Trophoblast cell (in vitro differentiated cells and primary cell): ENCODE measurements at places on chromosomes 7 and 10.

GRCh38 chr10:77071956-77072355, 565.7 kb downstream of the KCNMA1 start:
- H3K27me3 ChIP-seq, result no peaks in the 10 kb centered on the region
- no peak for DNase-seq
- peaks cover 39% of the 10 kb centered on the region for H3K36me3 ChIP-seq
- H3K27ac ChIP-seq, result no peak overlapping the region
- H3K4me3 ChIP-seq, result no peak overlapping the region

GRCh38 chr10:12503311-12503710, 154.0 kb downstream of the CAMK1D start:
- DNase-seq, result no peak
- H3K27ac ChIP-seq, result no peak overlapping the region
- no peaks in the 10 kb centered on the region for H3K4me1 ChIP-seq
- no peaks in the 10 kb centered on the region for H3K36me3 ChIP-seq

GRCh38 chr7:132141109-132141508, 435.2 kb downstream of the PLXNA4 start:
- H3K27ac ChIP-seq, result no peak overlapping the region
- no peak overlapping the region for H3K4me3 ChIP-seq
- H3K36me3 ChIP-seq, result no peaks in the 10 kb centered on the region
- no peak for DNase-seq
- H3K27me3 ChIP-seq, result no peaks in the 10 kb centered on the region
- H3K4me1 ChIP-seq, result no peaks in the 10 kb centered on the region

DNA sequence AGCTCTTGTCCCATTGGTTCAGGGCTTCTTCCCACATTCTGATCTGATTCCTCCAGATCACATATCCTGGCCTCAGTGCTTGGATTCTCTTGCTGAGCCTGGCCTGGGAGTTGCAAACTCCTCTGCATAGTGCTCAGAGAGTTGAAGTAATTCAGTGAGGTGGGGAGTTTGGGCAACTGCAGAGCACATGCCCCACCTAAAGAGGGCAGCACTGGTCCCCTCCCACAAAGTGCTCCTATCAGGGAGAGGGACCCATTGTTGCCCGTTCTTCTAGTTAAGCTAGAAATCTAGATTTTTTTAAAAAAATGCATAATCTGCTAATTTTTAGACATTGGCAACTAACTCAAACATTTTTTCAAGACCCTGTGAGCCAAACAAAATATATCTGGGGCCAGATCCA, 45.1 kb downstream of the CHN2 start:
- no peak overlapping the region for H3K27ac ChIP-seq
- DNase-seq, result no peak
- no peak overlapping the region for H3K4me3 ChIP-seq
- no peaks in the 10 kb centered on the region for H3K27me3 ChIP-seq

GRCh38 chr10:52481986-52482555, 168.0 kb downstream of the DKK1 start:
- H3K27ac ChIP-seq, result no peak overlapping the region
- H3K27me3 ChIP-seq, result no peaks in the 10 kb centered on the region
- no peak overlapping the region for H3K4me3 ChIP-seq
- H3K36me3 ChIP-seq, result no peaks in the 10 kb centered on the region

GRCh38 chr10:33790521-33791271, 456.2 kb upstream of the NRP1 start:
- no peak for DNase-seq
- H3K4me3 ChIP-seq, result no peak overlapping the region
- H3K27ac ChIP-seq, result no peak overlapping the region
- H3K27me3 ChIP-seq, result no peaks in the 10 kb centered on the region

DNA sequence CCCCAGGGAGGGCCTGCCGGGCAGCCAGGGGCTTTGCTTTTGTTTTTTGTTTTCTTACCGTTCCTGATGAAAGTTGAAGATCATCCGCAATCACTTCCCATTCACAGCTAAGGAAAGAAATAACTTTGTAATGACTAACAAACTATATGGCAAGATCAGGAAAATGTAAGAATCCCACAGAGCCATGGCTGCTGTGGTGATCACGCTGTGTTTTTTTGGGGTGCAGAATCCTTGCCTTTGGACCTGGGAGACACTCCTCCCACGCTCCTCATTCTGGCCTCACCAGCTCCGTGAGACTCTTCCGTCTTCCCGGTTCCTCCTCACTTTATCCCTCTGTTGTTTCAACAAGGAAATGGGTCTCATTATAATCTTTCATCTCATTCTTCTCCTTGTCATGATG, 443.0 kb upstream of the MGMT start:
- H3K27me3 ChIP-seq, result no peaks in the 10 kb centered on the region
- H3K27ac ChIP-seq, result no peak overlapping the region
- no peak for DNase-seq
- H3K4me3 ChIP-seq, result no peak overlapping the region
- no peaks in the 10 kb centered on the region for H3K4me1 ChIP-seq

GRCh38 chr7:20340839-20341238, 10.1 kb downstream of the ITGB8 start:
- no peaks in the 10 kb centered on the region for H3K27me3 ChIP-seq
- no peaks in the 10 kb centered on the region for H3K36me3 ChIP-seq
- no peak for DNase-seq
- H3K4me1 ChIP-seq, result no peaks in the 10 kb centered on the region

- DNase-seq, result no peak
- H3K36me3 ChIP-seq, result no peaks in the 10 kb centered on the region
- H3K27ac ChIP-seq, result no peak overlapping the region
- no peaks in the 10 kb centered on the region for H3K4me1 ChIP-seq
- H3K4me3 ChIP-seq, result no peak overlapping the region
Measured at GRCh38 chr10:44805466-44806210, 105.5 kb upstream of the TMEM72 start.

DNA sequence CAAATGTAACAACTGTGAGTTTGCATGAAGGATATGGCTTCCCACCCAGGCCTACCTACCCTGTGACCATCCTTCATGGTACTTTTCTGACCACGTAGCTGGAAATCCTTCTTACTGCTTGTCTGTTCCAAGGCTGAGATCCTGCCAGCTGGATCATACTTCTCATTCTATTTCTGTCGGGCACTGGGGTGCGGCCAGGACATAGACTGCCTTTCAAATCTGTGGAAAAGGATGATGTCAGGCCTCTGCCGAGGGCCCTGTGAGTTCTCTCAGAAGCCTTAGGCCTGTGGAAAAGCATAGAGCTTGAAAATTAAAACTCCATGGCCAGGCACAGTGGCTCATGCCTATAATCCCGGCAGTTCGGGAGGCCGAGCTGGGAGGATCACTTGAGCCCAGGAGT, 10.0 kb downstream of the VWC2 start:
- H3K27me3 ChIP-seq, result no peaks in the 10 kb centered on the region
- H3K4me1 ChIP-seq, result no peaks in the 10 kb centered on the region
- H3K4me3 ChIP-seq, result no peak overlapping the region
- H3K27ac ChIP-seq, result no peak overlapping the region
- no peak for DNase-seq
- H3K36me3 ChIP-seq, result no peaks in the 10 kb centered on the region

GRCh38 chr7:47202146-47202783, 379.6 kb downstream of the TNS3 start:
- H3K36me3 ChIP-seq, result no peaks in the 10 kb centered on the region
- H3K4me3 ChIP-seq, result no peak overlapping the region
- H3K27me3 ChIP-seq, result no peaks in the 10 kb centered on the region
- no peak overlapping the region for H3K27ac ChIP-seq

DNA sequence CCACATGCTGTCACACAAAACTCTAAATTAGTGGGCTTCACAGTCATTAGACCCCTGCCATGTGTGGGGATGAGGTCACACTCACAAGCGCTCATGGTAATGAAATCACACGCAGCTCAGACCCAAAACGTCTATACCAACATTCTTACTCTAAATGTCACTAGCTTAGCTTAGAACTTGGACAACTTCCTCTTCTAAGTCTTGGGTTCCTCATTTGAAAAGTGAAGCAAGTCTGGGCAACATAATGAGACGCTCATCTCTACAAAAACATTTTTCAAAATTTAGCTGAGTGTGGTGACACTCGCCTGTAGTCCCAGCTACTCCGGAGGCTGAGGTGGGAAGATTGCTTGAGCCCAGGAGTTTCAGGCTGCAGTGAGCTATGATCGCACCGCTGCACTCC, 92.7 kb upstream of the MACROH2A2 start:
- no peaks in the 10 kb centered on the region for H3K4me1 ChIP-seq
- H3K27ac ChIP-seq, result no peak overlapping the region

DNA sequence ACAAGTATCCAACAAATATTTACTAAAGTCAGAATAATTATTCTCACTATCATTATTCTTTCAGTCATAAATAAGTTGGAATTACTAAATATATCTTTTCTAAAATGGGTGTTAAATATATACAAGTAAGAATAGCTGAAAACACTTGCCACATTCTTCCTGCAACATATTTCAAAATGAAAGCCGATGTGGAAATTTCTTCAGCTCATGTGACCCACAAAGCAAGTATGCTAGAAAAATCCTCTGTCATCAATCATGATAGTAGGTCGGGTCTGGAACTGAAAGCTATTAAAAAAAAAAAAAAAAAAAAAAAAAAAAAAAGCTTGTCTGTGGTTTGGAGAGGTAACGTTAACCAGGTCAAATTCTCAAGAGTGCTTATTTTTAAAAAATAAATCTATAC, 344.7 kb downstream of the NEBL start:
- no peaks in the 10 kb centered on the region for H3K36me3 ChIP-seq
- H3K27ac ChIP-seq, result no peak overlapping the region
- no peak overlapping the region for H3K4me3 ChIP-seq

GRCh38 chr10:60951272-60951724, 7.3 kb upstream of the RHOBTB1 start:
- H3K27ac ChIP-seq, result no peak overlapping the region
- H3K4me3 ChIP-seq, result no peak overlapping the region
- no peak for DNase-seq
- H3K36me3 ChIP-seq, result no peaks in the 10 kb centered on the region
- H3K27me3 ChIP-seq, result peaks cover 2% of the 10 kb centered on the region
- no peaks in the 10 kb centered on the region for H3K4me1 ChIP-seq

DNA sequence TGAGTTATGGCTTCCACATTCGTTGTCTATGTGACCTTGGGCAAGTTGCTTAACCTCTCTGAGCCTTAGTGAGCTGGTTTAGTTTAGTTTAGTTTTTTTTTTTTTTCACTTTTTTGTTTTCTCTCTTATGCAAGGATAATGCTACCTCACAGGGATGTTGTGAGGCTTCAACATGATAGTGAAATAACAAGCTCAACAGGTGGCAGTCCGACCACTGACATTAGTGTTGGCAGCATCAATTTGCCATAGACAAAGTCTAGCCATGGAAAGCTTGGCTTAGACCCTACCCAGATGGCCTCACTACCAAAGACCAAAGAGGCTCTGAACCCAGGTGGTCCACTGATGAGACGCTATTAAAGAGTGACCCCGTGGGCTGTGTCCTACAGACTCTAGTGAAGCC, 27.2 kb upstream of the UNC5B start:
- no peak overlapping the region for H3K27ac ChIP-seq
- no peaks in the 10 kb centered on the region for H3K36me3 ChIP-seq
- no peaks in the 10 kb centered on the region for H3K27me3 ChIP-seq
- no peak overlapping the region for H3K4me3 ChIP-seq
- no peaks in the 10 kb centered on the region for H3K4me1 ChIP-seq

- no peak overlapping the region for H3K27ac ChIP-seq
- H3K4me3 ChIP-seq, result no peak overlapping the region
- no peaks in the 10 kb centered on the region for H3K36me3 ChIP-seq
- DNase-seq, result no peak
Measured at GRCh38 chr7:158355456-158356065, 232.1 kb downstream of the PTPRN2 start.

DNA sequence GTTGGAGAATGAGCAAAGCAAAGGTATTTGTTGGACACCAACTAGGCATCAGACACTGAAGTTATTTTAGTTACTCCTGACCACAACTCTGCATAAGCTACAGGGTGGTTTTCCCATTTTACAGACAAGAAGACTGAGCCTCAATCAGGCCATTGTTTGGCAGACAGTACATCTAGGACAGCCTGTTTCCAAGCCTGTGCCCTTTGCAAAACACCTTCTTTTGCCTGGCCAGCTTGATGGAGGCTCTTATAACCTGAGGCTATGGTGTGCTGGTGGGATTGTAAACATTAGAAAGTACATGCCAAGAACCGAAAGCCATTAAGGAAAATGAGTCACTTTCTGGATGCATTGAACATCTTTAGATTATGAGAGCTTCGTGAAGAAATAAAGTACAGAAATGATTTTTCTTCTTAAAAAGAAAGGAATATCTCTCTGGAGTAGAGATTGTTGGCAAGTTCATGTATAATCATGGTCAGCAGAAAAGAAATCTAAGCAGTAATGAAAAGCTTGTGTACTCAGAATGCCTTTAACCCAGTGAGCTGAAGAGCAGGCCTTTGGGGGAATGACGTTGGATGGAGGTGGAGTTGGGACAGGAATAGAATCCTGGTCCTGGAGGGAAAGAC, 140.6 kb downstream of the KIAA1217 start:
- no peak overlapping the region for H3K4me3 ChIP-seq
- H3K27me3 ChIP-seq, result no peaks in the 10 kb centered on the region

DNA sequence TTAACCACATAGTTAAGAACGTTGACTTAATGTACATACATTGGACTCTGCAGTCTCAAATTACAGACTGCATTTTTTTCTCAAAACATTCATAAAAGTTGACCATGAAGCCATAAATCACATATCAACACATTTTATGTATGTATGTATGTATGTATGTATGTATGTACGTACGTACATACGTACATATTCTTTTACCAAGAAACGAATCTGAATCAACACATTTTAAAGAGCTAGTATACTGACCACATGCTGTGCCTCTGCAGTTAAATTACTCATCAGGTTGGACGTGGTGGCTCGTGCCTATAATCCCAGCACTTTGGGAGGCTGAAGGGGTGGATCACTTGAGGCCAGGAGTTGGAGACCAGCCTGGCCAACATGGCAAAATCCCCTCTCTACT, 105.8 kb downstream of the GPR158 start:
- H3K4me3 ChIP-seq, result no peak overlapping the region
- H3K27ac ChIP-seq, result no peak overlapping the region
- no peak for DNase-seq
- H3K36me3 ChIP-seq, result no peaks in the 10 kb centered on the region
- no peaks in the 10 kb centered on the region for H3K4me1 ChIP-seq

- DNase-seq, result no peak
- peaks cover 5% of the 10 kb centered on the region for H3K4me1 ChIP-seq
- no peaks in the 10 kb centered on the region for H3K27me3 ChIP-seq
- no peak overlapping the region for H3K27ac ChIP-seq
- H3K4me3 ChIP-seq, result no peak overlapping the region
- no peaks in the 10 kb centered on the region for H3K36me3 ChIP-seq
Measured at GRCh38 chr7:116797612-116798011, 64.8 kb upstream of the CAPZA2 start.

DNA sequence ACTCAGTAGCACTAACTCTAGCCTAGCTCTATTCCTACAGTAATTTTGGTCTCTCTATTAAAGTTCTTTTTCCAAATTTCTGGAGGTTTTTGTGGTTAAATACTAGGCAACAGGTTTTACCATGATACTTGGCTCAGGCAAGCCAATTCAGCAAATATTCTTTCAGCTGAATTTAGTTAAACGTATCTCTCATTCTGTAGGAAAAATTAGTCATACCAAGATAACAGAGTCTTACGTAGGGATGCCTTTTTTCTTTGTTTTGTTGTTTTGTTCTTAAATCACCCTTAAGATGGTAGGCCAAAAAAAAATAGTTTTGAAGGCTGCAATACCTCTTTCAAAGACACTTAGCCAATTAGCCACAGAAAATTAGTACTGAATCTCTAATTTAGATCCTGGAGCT, 180.5 kb downstream of the MAGI2 start:
- no peak overlapping the region for H3K4me3 ChIP-seq
- no peak for DNase-seq
- no peaks in the 10 kb centered on the region for H3K4me1 ChIP-seq
- no peak overlapping the region for H3K27ac ChIP-seq
